Activated CD8-positive, alpha-beta T cell treated with anti-CD3 and anti-CD28 coated beads for 36 hours (primary cell): ENCODE measurements at places on chromosomes 7 and 10.

DNA sequence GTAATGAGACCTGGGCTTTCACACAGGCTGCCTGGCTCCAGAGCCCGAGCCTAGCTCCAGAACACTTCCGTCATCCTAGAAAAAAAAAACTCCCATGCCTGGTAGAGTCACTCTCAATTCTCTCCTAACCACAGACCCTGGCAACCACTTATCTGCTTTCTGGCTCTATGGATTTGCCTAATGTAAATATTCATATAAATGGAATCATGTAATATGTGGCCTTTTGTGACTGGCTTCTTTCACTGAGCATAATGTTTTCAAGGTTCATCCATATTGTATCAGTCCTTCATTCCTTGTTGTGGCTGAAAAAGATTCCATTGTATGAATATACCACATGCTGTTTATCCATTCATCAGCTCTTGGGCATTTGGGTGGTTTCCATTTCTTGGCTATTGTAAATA, 167.7 kb upstream of the MKLN1 start:
- DNase-seq: no peak

- DNase-seq: no peak
Measured at GRCh38 chr7:55420530-55420929, 55.4 kb downstream of the LANCL2 start.

DNA sequence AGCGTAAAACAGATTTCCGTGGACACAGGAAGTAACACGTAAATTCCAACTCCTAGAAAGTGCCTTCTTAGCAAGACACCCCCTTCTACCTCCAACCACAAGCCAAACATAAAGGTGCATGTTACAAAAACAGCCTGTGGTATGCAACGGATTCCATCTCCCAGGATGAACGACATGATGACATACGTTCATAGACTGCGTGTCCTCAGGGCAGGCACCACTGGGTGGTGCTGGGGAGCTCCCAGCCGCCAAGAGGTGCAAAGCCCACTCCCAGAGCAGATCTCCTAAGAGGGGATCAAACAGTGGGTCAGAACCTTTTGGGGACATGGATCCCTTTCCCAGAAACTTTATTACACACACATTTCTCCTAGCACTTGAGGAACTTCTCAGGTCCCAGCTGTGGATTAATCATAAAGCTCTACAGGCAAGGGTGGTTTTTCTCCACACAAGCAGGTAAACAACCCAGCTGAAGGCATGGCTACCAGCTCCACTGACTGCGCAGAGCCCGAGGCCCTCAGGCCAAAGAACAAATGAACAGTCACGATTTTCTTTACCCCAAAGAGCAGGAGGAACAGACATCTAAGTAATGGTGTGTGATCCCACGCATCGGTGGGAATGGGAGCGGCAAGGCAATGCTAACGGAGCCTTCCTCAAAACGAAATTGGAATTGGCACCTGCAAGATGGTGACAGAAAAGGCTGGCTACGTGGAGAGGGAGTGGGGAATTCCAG, 13.8 kb downstream of the PSAP start:
- peak; percentile 34 for DNase-seq

GRCh38 chr10:13684252-13684791, 97.6 kb downstream of the PRPF18 start:
- no peak for DNase-seq

- peak; percentile 54 for DNase-seq
Measured at GRCh38 chr10:47361293-47361692, 13.1 kb downstream of the RBP3 start.

DNA sequence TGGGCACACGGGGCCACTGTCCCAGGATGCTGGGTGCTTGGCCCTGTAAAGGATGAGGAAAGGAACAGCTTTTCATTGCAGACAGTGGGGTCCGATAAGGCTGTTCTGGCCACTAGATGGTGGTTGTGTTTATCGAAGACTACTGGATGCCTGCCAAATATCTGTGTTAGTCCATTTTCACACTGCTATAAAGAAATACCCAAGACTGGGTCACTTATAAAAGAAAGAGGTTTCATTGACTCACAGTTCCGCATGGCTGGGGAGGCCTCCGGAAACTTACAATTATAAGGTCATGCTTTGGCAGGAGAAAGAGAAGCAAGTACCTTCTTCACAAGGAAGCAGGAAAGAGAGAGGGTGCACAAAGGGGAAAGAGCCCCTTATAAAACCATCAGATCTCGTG, 32.2 kb upstream of the GARS1 start:
- DNase-seq: no peak

DNA sequence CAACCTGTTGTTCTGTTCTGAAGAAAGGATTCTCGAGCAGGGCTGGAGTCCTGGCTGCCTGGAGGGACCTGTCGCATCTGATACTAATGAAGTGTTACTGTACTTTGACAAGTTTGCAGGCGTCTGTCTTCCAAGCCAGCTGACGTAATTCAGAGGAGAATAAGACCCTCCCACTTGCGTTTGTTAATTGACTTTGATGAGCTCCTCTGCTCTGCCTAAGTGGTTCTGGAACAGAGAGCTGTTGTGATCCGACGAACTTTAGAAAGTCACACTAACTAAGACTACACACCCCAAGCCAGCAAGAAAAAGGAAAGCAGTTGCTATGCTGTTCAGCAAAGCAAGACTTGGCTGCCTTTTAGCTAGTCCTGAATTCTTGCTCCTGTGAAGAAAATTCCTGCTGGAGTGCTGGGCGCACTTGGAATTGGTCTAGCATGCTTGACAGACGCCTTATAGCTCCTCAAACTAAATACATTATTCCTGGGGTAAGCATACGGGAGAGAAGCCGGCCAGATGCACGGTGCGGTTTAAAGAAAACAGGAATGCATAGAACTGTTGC, 200.3 kb downstream of the CACNB2 start:
- DNase-seq: no peak

GRCh38 chr10:47047577-47048525, 136.6 kb downstream of the PTPN20 start:
- peak; percentile 88 for DNase-seq

DNA sequence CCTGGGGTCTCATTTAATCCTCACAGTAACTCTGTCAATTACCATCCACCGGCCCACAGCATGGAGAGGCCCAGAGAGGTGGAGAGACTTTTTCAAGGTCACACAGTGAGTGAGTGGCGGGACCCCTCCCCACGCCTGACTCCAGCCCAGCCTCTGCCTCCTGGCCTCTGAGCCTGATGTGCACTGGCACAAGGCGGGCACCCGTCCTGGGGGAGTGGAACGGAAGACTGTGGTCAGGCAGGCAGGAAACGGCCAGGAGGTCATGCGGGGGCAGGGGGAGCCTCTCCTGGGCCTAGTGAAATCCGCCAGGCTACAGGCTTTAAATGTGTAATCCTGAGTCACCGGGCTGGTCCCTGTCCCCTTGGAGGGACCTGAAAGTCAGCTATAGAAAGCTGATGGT, 32.2 kb downstream of the ZCCHC24 start:
- DNase-seq: peak; percentile 53

DNA sequence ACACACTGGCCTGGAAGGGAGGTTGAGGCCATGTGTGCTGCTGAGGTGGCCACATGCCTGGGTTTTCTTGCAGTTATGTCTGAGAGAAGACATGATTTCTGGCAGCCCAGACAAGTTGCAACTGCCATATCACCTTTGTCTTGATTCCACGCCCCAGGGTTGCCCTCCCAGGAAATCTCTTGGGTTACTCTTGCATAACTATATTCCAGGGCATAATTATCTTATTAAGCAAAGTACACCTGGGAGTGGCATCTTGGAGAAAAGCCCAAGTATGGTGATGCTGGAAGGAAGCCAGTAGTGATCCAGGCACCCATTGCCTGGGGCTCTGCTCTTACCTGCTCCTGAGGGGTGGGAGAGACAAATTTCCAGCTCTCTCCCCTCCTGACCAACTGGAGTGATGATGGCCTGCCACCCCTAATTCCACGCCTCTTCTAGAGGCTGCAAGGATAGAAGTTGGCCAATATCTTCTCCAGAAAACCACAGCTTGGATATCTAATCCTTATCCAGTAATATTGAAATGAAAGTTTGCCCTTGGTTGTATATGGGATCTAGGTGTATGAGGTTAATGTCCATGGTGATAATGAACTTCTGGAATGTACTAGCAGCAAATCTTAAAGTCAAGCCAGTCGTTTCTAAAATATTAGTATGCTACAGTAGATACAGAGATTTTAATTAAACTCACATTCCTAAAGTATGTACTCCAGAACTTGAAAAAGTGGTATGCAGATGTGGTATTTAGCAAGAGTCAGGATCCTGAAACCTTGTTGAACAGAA, 5.0 kb downstream of the AKR1B10 start:
- DNase-seq: no peak

DNA sequence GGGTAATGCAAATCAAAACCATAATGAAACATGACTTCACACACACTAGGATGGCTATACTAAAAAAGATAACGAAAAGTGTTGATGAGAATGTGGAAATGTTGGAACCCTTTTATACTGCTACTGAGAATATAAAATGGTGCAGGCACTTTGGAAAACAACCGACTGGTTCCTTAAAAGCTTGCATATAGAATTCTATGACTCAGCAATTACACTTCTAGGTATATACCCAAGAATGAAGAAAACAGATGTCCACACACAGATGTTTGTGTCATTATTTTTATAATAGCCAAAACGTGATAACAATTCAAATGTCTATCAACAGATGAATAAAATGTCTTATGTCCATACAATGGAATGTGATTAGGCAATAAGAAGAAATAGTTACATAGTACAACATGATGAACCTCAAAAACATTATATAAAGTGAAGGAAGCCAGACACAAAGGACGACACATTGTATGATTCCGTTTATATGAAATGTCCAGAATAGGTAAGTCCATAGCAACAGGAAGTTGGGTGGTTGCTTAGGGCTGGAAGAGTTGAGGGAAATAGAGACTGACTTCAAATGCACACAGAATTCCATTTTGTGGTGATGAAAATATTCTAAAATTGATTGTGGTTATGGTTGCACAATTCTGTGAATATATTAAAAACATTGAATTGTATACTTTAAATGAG, 148.3 kb upstream of the PHYHIPL start:
- no peak for DNase-seq

DNA sequence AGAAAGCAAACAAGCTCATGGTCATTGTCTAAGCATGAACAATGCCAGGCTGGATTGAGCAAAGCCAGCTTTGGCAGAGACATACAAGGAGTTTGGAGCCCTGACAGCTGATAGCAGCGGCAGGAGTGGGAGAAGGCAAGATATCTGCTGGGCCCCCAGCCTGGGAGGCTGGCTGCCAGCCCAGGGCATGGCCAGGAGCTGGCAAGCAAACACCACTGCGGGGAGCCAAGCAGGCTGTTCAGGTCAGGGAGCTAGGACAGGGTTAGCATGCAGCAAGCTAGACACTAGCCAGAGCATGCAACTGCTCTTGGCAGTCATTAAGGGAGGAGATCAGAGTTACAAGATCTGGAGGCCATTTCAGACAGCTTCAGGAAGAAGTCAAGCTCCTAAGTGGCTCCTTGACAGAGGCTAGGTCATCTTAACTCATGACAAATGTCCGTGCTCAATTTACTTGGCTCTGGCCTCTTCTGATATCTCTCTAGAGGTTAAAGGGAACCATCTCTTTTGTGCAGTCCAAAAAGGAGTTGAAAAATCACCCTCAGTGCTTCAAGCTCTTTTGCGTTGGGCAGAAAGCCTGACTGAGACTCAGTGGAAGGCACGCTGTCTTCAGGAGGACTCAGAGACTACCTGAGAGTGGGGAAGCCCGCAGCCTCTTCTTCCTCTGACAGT, 436.8 kb upstream of the C7orf33 start:
- DNase-seq: no peak

DNA sequence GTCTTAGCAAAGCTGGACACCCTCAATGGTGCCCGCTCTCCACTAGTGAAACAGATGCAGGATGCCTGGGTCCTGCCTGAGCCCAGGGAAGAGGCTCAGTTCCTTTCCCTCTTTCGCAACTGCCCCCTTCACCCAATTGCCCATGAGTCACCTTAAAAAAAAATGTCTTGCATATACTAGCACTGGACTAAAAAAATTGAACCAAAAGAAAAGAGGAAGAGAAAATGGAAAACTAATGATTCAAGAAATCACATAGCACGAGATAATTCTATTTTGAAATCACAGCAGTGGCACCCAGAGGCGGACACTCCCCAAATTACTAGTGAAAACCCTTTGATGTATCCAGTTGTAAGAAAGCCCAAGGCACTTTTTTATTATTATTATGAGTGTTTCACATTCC, 972.5 kb downstream of the LRMDA start:
- DNase-seq: no peak

GRCh38 chr7:2168615-2169311, 64.0 kb downstream of the MAD1L1 start:
- no peak for DNase-seq

DNA sequence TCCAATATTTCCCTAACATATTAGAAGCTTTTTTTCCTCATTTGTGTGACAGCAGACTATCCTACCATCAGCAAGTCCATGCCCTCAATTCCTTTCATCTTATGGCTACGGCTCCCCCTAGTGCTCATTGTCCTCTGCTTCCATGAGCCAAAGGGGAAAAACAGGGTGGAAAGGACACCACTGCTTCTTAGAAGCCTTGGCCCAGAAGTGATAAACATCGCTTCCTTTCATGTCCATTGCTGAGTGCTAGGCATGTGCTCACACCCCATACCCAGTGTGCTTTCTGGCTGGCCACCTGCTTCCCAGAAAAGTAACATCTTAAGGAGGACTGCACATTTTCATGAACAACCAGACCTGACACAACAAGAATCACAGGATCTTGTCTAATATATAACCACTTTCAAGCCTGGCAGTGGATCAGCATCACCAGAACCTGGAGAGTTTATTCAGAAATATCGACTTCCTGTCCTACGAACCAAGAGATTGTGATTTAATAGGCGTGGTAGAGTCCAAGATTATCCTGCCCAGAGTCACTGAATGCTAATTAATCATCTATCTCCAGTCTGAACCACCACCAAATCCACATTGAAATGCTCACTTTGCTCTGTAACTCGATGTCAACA, 650.5 kb upstream of the SORCS1 start:
- peak; percentile 5 for DNase-seq

DNA sequence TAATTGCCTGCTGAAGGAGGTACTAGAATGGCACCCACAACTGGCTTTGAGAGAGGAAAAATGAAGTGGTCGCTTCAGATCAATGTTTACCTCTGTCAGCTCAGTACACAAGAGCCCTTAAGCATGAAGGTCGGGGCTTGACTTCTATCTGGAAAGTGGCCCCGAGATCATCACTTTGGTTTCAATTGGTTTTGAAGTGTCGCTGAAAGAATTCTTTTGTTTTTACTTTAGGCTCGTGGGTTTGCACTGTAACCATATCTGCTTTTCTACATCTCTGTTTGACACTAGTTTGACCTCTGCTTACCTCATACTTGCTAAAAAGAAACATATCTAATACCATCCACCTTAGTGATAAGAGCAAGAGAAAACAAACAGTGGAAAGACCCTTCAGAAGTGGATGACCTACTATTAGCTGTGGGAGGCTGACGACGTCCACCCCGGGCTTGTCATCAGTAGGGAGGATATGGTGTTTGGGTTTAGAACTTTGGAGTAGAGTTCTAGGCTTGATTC, 361.8 kb downstream of the GATA3 start:
- DNase-seq: peak; percentile 67

- no peak for DNase-seq
Measured at GRCh38 chr7:12620371-12620770, 49.9 kb downstream of the SCIN start.

DNA sequence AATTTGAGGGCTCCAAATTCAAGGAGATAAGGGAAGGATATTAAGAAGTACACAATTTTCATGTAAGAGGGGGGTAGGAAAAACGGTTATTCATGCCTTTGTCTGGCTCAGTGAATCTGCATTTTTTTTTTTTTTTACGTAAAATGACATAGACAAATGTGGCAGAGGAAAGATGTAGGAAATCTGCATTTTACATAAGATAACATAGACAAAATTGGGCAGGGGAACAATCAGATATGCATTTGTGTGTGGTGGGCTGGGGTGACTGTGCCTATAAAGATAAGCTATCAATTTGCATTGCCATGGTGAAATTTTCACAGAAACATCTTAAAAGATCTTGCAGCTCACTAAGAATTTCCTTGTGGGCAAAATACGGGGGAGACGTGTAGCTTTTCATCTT, 92.7 kb upstream of the GPR141 start:
- no peak for DNase-seq
